ENCODE measurements at places on chromosomes 1 and 21. TPM values are rescaled to one million over a fixed set of nuclear protein-coding genes. Genes with fewer than 3 reads are reported as not detected.

GRCh38 chr1:56468518-56468917 is 110.8 kb downstream of the PLPP3 start:
- H3K4me3 ChIP-seq, result no peak overlapping the region
- no peaks in the 10 kb centered on the region for H3K36me3 ChIP-seq
- peak; percentile 38 for DNase-seq
- no peak overlapping the region for H3K27ac ChIP-seq
- H3K4me1 ChIP-seq, result peaks cover 4% of the 10 kb centered on the region

DNA sequence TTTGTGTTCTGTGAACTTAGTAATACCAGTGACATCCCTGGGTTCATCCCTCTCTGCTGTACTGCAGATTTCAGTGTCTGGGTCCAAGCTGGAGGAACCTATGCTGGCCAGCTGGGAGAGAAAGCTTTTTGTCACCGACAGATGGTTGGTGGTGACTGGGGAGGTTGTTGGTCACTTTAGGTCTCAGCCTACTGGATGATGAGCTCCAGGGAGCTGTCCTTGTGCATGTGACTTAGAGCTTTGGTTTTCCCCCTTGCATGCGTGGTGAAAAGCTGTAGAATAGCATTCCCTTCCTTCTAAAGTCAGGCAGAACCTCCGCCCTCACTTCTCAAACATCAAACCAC is 22.9 kb upstream of the IKBKE start:
- DNase-seq, result no peak
- H3K27me3 ChIP-seq, result no peaks in the 10 kb centered on the region
- H3K4me3 ChIP-seq, result no peak overlapping the region
- H3K4me1 ChIP-seq, result no peaks in the 10 kb centered on the region

Gene TRAF5
- 8.6 TPM for total RNA-seq

DNA sequence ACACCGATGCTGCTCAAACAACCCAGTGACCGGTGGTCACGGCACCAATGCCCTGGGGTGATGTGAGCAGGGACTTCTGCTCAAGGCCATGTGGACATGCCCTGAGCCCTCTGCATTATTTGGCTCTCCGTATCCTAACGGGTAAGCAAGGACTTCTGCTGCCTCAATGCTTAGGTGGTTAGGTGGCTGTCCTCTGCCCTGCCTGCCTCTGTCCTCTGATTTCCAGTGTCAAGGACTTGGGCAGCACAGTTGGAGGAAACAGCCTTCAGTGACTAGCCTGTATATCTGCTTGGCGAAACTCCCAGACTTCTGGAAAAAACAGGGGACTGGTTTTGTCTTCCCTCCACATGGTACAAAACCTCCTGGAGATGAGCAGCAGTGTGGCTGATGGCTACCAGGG is 34.5 kb downstream of the DNAJC11 start:
- H3K4me1 ChIP-seq, result no peaks in the 10 kb centered on the region
- no peak overlapping the region for H3K4me3 ChIP-seq
- H3K27ac ChIP-seq, result no peak overlapping the region
- H3K27me3 ChIP-seq, result no peaks in the 10 kb centered on the region

- no peak overlapping the region for H3K27ac ChIP-seq
- H3K36me3 ChIP-seq, result no peaks in the 10 kb centered on the region
- H3K4me1 ChIP-seq, result no peaks in the 10 kb centered on the region
- DNase-seq, result no peak
- H3K4me3 ChIP-seq, result no peak overlapping the region
Observed at GRCh38 chr1:22971611-22972405, 858 bp downstream of the LACTBL1 start.

Gene CELA3B
- total RNA-seq, result not detected

- no peaks in the 10 kb centered on the region for H3K4me1 ChIP-seq
- no peak overlapping the region for H3K27ac ChIP-seq
- no peak overlapping the region for H3K4me3 ChIP-seq
Observed at GRCh38 chr1:180042988-180043622, 88.5 kb downstream of the CEP350 start.

DNA sequence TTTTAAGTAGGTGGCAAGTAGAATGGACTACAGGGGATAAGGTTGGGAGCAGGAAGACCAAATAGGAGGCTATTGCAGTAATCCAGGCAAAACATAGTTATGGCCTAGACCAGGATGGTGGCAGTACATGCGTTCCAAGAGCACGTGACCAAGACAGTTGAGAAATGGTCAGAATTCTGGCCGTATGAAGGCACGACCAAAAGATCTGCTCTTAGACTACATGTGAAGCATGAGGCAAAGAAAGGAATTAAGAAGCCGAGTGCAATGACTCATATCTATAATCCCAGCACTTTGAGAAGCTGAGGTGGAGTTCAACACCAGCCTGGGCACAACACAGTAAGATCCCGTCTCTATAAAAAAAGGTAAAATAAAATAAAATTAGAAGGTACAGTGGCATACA is 71.3 kb downstream of the LUZP1 start:
- H3K4me3 ChIP-seq, result no peak overlapping the region
- H3K27me3 ChIP-seq, result no peaks in the 10 kb centered on the region

DNA sequence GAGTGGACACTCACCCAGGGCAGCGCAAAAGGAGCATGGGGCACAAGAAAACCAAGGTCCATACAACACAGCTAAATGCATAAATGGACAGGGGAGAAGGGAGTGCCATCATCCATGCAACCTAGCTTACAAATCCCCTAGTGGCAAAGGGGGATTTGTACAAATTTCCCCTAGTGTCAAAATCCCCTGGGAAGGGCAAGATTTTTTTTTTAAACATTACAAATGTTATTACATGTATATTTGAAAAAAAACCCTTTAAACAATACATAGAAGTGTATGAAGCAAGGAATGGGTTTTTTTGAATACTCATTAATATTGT is 89.6 kb upstream of the IVNS1ABP start:
- no peaks in the 10 kb centered on the region for H3K4me1 ChIP-seq
- H3K36me3 ChIP-seq, result no peaks in the 10 kb centered on the region
- DNase-seq, result no peak
- H3K4me3 ChIP-seq, result no peak overlapping the region
- no peak overlapping the region for H3K27ac ChIP-seq

GRCh38 chr1:53585565-53585964 is 126.4 kb downstream of the DMRTB1 start:
- no peaks in the 10 kb centered on the region for H3K27me3 ChIP-seq
- no peaks in the 10 kb centered on the region for H3K36me3 ChIP-seq
- H3K4me1 ChIP-seq, result no peaks in the 10 kb centered on the region
- no peak for DNase-seq
- H3K4me3 ChIP-seq, result no peak overlapping the region

- H3K4me3 ChIP-seq, result no peak overlapping the region
- no peaks in the 10 kb centered on the region for H3K4me1 ChIP-seq
- no peaks in the 10 kb centered on the region for H3K27me3 ChIP-seq
- H3K27ac ChIP-seq, result no peak overlapping the region
- no peaks in the 10 kb centered on the region for H3K36me3 ChIP-seq
- DNase-seq, result no peak
Observed at GRCh38 chr1:90550626-90551406, 166.3 kb downstream of the BARHL2 start.

- no peak overlapping the region for H3K27ac ChIP-seq
- no peak for DNase-seq
- no peaks in the 10 kb centered on the region for H3K36me3 ChIP-seq
- no peaks in the 10 kb centered on the region for H3K27me3 ChIP-seq
Observed at GRCh38 chr1:23885222-23885621, 17.1 kb upstream of the FUCA1 start.

- no peaks in the 10 kb centered on the region for H3K27me3 ChIP-seq
- no peak overlapping the region for H3K27ac ChIP-seq
- H3K4me1 ChIP-seq, result peaks cover 11% of the 10 kb centered on the region
- peak; percentile 15 for DNase-seq
Observed at GRCh38 chr21:43919871-43920801, 55.1 kb downstream of the AGPAT3 start.

Gene GPR3
- total RNA-seq, result 0.51 TPM

DNA sequence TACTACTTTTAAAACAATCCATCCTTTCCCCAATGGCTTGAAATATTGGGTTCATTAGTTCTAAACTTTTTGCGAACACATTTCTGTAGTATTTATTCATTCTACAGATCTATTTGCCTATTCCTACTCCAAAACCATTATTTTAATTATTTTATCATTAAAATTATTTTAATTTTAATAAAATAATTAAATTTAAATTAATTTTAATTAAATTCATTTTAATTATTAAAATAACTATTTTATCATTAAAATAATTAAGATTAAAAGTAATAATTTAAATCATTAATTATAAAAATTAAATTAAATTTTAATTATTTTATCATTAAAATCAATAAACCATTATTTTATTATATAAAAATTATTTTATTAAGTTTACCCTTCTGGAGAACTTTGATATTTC is 15.6 kb downstream of the EDEM3 start:
- no peak overlapping the region for H3K4me3 ChIP-seq
- no peak overlapping the region for H3K27ac ChIP-seq
- H3K36me3 ChIP-seq, result no peaks in the 10 kb centered on the region
- H3K27me3 ChIP-seq, result no peaks in the 10 kb centered on the region

Gene SPRR2E
- not detected for total RNA-seq

DNA sequence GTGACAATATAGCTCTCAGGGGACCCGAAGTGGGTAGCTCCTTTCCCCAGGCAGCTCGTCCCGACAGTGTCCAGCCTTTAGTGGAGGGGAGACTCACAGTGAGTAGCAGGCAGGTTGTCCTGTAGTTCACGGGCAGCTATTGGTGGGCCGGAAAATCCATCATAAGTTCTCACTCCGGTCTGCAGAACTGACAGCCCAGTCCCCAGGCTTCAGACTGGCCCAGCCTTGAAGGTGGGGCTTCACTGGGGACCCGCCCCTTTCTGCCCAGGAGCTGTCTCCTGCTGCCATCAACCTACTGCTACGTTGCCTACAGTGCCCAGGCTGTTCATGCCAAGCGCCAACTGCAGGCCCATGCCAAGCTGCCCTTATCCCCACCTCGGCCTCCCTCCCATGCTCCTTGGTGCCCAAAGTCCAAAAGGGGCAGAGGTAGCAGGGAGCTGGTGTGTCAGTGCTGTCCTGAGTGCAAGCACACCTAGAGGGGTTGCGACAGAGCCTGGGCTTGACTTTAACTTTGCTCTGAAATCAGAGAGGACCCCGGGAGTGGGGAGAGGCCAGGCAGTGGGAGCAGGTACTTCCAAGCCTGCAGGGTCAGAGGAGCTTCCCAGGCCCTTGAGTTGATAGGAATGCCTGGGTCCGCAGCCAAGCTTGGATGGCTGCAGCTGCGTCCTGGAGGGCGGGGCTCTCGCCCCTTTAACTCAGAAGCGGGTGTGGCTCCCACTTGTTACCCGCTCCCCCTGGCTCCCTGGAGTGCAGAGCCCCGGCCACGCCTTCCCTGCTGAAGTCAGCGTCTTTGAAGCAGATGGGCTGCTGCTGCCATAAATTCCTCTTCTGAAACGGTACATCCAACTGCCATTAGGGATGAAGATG is 1144.3 kb upstream of the NCAM2 start:
- H3K27me3 ChIP-seq, result no peaks in the 10 kb centered on the region
- H3K36me3 ChIP-seq, result no peaks in the 10 kb centered on the region
- no peaks in the 10 kb centered on the region for H3K4me1 ChIP-seq
- no peak for DNase-seq

DNA sequence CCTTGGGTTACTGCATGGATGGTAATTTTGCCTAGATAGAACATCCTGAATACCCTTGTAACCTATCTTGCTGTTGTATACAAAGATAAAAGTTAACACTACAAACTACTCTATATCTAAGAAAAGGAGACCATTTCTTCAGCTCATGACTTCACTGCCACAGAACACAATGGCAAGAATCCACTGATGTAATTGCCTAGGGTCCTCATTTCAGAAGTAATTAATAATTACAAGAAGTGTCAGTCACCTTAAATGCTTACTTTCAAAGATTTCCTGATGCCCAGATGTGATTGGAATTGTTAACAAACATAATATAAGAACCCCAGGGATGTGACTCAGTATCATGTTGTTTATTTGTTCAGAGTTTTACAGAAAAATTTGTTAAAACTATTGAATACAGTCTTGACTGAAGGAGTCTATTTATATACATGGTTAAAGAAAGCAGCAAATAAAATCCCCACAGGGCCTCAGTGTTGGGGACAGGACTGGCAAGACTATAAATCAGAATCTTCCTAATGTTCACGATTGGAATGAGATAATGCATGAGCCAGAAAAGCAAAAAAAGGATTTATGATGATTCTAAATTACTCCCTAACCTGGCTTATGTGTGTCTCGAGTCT is 83.9 kb downstream of the CRB1 start:
- no peak overlapping the region for H3K27ac ChIP-seq
- no peaks in the 10 kb centered on the region for H3K36me3 ChIP-seq
- H3K27me3 ChIP-seq, result no peaks in the 10 kb centered on the region
- no peak for DNase-seq

DNA sequence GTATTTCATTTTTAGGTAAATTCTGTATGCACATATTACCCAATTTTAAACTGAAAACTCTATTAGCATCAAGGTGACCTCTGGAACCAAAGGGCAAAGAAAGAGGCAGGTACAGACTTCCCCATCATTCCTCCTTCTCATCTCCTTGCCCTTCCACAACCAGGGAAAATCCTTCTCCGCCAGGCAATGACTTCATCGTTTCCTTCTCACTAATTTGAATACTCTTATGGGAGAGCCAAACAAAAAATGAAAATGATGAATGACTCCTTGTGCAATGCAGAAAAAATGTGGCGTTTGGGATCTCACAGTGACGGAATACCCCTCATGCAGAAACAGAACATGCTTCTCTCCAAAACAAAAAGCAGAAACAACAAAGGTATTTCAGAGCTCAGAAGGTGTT is 83.7 kb downstream of the HLCS start:
- H3K27me3 ChIP-seq, result no peaks in the 10 kb centered on the region
- no peaks in the 10 kb centered on the region for H3K4me1 ChIP-seq
- H3K27ac ChIP-seq, result no peak overlapping the region
- no peak overlapping the region for H3K4me3 ChIP-seq

- no peak for DNase-seq
- H3K4me1 ChIP-seq, result no peaks in the 10 kb centered on the region
- H3K27me3 ChIP-seq, result no peaks in the 10 kb centered on the region
- no peaks in the 10 kb centered on the region for H3K36me3 ChIP-seq
- H3K4me3 ChIP-seq, result no peak overlapping the region
Observed at GRCh38 chr1:69533343-69533742, 34.4 kb upstream of the LRRC7 start.

DNA sequence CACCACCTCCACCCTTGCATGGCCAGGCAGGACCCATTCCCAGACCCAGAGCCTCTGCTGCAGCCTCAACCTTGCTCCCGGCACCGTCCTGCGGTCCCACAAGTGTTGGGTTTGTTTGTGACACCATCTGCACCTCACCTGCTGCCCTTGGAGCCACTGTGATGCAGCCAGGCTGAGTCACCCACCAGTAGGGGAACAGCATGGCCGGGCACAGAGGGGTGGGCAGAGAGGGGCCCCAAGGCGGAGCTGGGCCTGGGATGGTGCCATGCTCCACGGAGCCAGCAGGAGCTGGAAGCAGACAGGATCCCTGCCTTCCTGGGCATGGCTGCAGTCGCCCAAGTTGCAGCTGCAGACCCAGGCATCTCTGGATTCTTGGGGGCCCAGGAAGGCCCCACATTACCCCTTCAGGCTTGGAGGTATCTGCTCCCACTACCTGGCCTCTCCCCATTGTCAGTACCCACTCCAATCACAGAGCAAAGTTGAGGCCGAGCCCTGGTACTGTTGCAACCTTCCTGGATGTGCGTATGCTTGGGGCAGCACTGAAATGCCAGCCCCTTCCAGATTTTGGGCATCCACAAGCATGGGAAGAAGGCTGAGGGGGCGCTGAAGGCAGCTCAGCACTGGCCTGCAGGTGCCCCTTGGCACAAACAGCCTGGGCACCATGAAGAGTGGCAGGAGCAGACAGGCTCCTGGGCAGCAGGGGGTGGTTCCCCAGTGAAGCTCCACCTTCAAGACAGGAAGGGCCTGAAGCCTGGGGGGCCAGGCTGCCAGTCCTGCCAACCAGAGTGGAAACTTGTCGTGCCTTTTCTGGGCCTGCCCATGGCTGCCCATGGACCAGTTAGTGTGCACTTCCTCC is 172.8 kb downstream of the MATN1 start:
- H3K4me1 ChIP-seq, result no peaks in the 10 kb centered on the region
- H3K36me3 ChIP-seq, result no peaks in the 10 kb centered on the region
- H3K27me3 ChIP-seq, result peaks cover 3% of the 10 kb centered on the region
- H3K27ac ChIP-seq, result no peak overlapping the region

Data from lung (tissue), 17 donors.